Stimulated activated CD8-positive, alpha-beta memory T cell treated with anti-CD3 and anti-CD28 coated beads, Interleukin-7, amount 100 ng/mL, for 4 hours (primary cell): ENCODE measurements at places on chromosomes 2 and 18.

- DNase-seq: no peak
Observed at GRCh38 chr18:8322486-8322885, 286.8 kb upstream of the RAB12 start.

DNA sequence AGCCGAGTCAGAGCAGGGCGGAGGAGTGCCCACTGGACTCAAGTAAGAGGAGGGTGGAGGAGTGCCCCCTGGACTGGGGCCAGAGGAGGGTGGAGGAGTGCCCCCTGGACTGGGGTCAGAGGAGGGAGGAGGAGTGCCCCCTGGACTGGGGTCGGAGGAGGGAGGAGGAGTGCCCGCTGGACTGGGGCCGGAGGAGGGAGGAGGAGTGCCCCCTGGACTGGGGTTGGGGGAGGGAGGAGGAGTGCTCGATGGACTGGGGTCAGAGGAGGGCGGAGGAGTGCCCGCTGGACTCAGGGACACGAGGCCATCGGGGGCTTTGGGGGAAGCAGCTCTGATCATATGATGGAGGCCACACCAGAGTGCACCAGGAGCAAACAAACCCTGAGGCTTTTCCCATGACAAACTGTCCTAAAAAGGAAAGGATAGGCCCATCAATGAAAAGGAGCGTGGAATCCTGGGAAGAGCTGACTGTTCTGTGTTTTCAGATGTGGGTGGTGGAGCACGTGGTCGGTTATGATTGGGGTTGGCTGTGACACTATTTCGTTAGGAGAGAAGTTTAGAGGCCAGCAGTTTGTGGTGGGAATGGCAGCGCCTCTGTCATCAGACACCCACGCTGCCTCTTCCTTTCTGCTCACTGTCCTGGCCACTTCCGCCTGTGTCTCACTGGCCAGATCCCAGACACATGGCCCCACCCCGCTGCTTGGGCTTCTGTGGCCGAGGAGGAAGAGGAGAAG is 24.5 kb upstream of the HPCAL1 start:
- DNase-seq: no peak

GRCh38 chr2:30385327-30385726 is 61.7 kb upstream of the LCLAT1 start:
- DNase-seq: no peak

GRCh38 chr2:156215656-156216055 is 116.9 kb downstream of the NR4A2 start:
- no peak for DNase-seq

GRCh38 chr2:143125717-143126116 is 3.5 kb upstream of the ARHGAP15 start:
- DNase-seq: no peak

DNA sequence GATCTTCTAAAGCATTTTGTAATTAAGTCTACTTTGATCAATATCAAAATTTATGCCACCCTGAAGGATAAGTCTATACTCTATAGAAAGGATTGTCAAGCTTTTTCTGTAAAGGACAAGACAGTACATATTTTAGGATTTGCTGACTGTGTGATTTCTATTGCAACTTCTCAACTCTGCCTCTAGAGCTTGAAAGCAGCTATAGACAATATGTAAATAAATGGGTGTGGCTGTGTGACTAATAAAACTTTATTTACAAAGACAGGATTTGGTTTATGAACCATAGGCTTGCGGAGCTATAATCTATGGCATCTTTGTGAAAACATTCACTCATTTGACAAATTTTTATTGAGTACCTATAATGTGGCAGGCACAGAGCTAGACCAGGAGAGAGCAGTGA is 18.4 kb downstream of the UPP2 start:
- DNase-seq: no peak

DNA sequence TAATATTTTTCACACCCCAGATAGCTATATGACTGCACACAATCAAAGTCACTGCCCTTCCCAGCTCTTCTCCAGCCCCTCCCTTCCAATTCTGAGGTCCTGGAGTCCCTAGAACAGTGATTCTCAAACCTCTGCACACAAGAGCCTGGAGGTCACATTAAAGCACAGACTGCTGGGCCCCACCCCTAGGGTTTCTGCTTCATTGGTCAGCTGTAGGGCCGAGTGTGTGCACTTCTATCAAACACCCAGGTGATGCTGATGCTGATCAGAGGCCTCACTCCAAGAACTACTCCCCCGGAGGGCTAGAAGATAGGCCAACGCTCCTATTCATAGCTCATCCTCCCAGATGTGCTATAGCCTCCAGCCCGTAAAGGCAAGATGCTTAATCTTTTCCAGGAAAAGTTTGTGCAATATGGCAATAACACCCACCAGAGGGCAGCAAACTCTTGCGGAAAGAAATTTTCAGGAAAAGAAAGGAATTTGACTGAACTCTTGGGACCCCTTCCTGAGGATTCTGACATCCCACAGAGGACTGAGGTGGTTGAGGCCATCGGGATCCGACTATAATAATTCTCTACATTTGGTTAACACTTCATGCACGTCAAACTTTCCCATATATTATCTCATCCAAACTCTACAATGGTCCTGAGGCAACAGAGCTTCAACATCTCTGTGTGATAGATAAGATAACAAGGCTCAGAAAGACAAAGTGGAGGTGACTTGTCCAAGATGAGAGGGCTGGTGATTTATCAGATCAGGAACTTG is 194.2 kb upstream of the PKDCC start:
- no peak for DNase-seq

- no peak for DNase-seq
Observed at GRCh38 chr18:9416563-9417072, 58.7 kb upstream of the RALBP1 start.

DNA sequence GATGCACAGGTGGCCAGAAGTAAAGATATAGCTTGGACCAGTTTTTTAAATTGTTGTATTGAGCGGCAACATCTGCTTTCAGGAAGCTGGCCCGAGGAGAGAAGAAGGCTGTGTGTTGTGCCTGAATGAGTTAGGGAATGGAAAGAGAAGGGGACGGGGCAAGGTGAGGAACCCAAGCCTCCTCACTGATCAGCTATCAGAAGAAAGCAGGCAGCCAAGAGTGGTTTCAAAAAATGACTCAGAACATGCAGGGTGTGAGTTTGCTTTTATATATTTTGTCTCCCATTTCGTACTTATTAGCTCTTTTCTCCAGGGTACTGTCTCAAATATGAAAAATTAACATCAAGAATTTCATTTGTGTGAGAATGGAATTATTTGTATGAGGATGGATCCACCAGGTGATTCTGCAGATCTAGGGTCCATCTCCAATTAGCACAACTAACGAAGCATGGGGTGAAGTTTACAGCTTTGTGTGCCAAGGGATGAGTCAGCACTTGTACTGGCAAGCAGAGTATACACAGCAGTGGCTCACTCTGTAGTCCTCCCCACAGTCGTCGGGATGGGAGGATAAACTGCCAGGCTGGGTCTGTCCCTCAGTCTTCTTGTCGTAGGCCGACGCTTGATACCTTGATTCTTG is 175.7 kb downstream of the PIEZO2 start:
- DNase-seq: no peak

DNA sequence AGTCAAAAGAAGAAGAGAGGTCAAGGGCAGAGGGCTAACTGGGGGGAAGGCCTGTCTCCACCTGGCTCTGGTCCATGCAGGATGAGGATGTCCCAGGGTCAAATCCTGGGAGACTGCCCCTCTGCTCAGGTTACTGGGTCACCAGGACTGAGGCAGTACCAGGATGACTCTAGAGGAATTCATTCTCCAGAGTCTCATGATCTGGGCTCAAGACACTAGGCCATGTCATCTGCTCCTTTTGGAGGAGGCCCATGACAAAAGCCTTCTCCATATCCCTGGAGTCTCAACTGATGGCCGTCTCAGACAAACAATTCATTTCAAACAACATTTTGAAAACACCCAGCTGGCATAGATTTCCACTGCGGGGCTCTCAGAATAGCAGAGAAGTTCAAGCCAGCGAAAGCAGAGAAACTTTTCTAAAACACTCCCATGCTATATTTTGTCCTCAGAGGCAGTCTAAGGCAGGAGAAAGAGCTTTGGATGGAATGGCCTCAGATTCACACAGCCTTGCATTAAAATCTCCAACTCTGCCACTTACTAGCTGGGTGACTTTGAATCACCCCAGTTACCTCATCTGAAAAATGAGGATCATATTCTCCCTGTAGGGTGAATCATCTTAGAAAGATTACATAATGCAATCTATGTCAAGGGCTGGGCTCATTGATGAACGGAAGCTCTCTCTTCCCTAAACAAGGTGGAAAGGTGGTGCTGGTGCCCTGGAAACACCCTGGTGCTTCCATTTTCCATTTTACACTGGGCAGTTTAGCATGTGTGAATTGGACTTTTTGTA is 48.8 kb upstream of the LCLAT1 start:
- DNase-seq: no peak

- peak; percentile 55 for DNase-seq
Observed at GRCh38 chr2:106104332-106105062, 89.6 kb downstream of the UXS1 start.
